ENCODE measurements at places on chromosomes 6 and 20. TPM values are rescaled to one million over a fixed set of nuclear protein-coding genes. Genes with fewer than 3 reads are reported as not detected.

- DNase-seq: no peak
Observed at GRCh38 chr6:104789770-104790190, 69.9 kb downstream of the HACE1 start.

KDM1B gene
- 7.9 TPM for total RNA-seq

DNA sequence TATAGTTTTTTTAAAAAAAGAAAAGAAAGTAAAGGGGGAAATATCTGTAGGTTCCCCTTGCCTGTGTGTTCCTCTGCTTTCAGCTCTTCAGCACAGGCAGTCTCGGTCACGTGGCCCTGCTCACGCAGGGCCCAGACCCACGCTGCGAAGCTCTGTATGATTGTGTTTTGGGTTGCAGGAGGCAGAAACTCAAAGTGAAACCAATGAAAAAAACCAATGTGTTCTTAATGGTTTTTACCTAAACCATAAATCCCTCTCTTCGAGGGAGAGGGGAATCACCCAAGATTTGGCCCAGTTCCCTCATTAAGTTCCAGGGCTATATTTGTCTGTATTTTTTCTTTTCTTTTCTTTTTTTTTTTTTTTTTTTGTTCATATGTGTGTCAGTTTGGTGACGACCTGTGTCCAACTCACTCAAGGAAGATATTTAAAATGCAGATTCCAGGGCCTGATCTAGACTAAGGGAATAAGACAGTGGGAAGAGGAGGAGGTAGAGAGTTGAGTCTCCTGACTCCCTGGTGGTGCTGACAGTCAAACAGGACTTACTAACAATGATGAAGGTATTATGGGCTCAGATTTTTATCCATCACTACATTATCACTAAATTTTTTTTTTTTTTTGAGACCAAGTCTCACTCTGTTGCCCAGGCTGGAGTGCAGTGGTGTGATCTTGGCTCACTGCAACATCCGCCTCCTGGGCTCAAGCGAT is 33.8 kb upstream of the RREB1 start:
- DNase-seq: no peak

DNA sequence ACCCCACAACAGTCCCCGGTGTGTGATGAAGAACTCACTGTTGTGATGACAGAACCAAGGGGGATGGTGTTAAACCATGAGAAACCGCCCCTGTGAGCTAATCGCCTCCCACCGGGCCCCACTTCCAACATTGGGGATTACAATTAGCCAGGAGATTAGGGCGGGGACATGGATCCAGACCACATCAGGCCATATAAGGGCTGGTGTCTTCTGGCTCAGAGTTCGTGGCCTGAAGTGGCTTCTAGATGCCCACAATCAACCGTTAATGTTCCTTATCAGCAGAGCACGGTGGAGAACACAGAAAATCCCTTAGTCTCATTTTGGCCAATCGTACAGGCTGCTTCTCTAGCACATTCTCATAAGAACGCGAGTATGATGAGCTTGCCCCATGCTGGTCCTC is 10.9 kb upstream of the MAS1 start:
- no peak for DNase-seq

DNA sequence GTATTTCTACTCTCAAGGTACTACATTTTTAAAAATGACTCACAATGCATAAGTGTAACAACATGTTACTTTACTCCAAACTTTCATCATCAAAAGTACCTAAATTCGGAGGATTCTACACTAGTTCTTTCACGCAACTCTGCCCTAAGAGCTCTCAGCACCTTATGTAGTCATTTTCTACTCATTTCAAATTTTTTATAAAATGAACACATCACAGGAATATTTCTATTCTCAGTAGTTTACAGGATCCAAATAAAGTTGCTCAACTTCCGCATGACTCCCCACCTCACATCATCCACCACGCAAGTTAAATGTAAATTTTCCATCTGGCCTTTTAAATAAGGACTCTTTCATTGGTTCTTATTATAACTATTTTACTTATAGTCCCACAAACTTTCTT is 344.9 kb upstream of the MANEA start:
- DNase-seq: no peak

DZANK1 gene
- total RNA-seq: 2.3 TPM

- no peak for DNase-seq
Observed at GRCh38 chr20:62156592-62157386, 13.2 kb downstream of the SS18L1 start.

- DNase-seq: no peak
Observed at GRCh38 chr6:119627908-119628669, 278.5 kb upstream of the MAN1A1 start.

GRCh38 chr6:72691249-72691648 is 69.4 kb downstream of the KCNQ5 start:
- no peak for DNase-seq

DNA sequence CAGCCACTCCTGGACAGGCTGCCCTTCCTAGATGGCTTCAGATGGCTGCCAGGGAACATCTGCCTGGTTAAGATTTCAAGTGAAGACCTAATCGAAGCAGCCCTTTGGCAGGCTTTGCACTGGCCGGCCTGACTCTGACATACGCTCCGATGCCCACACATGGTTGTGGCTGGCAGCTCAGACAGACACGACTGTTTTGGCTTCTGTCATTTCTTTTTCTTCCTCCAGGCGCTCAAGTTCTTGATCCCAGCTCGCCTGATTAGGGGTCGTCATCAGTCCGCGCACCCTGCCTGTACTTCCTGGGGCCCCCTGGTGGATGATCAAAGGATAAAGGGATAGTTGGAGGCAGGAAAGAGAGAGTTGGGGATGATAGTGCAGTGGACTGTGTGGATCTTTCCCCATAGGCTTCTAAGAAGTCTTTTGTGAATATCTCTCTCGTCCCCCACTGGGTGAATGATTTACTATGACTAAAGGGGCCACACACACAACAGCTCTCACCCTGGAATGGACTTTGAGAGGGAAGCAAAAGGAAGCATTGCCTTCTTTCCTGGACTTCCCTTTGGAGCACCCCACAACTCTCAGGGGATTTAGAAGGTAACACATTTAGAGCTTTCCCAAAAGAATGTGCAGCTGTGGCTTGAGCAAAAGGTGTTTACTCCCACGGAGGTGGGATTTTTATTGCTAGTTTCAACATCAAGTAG is 21.4 kb upstream of the TRAM2 start:
- no peak for DNase-seq

ESR1 gene
- not detected for total RNA-seq

- DNase-seq: no peak
Observed at GRCh38 chr20:48826883-48827771, 672 bp downstream of the PREX1 start.

DNA sequence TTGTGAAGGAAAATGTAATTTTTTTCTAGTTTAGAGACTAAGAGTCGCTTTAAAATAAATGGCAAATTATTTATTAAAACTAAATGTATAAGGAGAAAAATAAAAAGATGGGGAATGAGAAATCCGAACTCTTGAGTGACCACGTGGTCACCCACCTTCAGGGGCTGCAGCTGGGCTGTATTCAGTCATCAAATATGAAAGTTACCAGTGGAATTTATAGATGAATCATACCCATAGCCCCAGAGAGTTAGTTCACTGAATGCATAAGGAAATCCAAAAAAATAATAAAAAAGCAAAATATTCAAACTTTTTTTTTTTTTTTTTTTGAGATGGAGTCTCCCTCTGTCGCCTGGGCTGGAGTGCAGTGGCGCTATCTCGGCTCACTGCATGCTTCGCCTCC is 947.7 kb upstream of the ADGRB3 start:
- no peak for DNase-seq

BMP6 gene
- total RNA-seq: 123 TPM

DNA sequence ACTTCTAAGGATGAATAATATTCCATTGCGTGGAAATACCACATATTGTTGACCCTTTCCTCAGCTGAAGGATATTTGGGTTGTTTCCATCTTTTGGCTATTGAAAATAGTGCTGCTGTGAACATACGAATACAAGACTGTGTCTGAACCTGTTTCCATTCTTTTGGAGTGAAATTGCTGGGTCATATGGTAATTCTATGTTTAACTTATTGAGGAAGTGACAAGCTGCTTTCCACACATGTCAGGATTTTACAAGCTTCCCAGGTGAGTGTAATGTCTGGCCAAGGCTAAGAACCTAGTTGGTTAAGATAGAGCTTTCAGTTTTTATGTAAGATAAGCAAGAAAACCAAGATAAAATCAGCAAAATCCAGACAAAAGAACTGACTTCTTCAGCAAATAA is 48.8 kb downstream of the PPP1R3G start:
- no peak for DNase-seq

LGSN gene
- not detected for total RNA-seq

- no peak for DNase-seq
Observed at GRCh38 chr6:150600301-150601017, 774 bp downstream of the PLEKHG1 start.

GRCh38 chr6:165884813-165885765 is 222.0 kb upstream of the PDE10A start:
- DNase-seq: peak; percentile 23

SYCP2L gene
- total RNA-seq: 0.29 TPM

- no peak for DNase-seq
Observed at GRCh38 chr20:35820715-35821114, 48.9 kb downstream of the PHF20 start.

DNA sequence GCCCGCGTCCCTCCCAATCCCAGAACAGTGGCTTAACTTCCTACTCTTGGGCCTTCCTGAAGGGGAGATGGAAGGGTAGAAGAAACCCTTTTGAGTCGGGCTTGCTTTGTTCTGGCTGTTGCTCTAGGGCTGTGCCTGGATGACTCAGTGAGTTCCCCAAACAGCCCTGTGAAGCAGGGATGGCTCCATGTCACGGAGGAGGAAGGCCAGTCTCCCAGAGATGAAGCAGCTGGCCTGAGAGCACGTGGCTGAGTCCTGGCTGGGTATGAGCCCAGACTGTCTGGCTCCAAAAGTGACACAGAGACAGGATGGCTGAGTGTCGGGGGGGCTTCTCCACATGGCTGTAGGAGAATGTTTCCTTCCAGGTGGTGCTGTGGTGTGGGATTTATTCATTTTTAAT is 4.6 kb downstream of the SYTL3 start:
- no peak for DNase-seq
